ENCODE measurements at places on chromosomes 4 and X.

GRCh38 chr4:152690706-152691651, 11.2 kb upstream of the TMEM154 start:
- no peak for DNase-seq

GRCh38 chrX:2781698-2782097, 29.9 kb downstream of the XG start:
- DNase-seq = no peak

DNA sequence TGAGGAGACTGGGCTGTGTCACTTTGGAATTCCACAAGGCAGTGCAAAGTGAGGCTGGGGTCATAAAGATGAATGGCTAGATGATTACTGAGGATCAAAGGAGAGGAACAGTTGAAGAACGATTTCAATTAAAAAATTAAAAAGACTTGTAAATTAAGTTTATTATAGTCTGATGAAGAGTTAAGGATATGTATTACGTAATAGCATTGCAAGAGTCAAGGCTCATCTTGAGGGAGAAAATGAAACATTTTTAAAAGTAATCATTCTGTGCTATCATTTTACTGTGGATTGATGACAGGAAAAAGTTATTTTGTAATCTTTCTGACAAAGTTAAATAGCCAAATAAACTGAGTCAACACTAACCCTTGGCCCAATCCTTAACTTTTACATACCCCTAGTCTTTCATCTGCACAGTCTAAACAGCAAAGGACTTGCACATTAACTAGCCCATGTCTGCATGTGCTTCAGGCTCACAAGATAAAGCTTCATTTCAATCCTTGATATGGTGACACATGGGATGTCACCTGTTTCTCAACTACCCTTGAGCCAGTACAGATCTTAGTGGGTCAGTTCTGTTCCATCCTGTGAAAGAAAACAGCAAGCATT, 465.5 kb upstream of the CTSO start:
- DNase-seq = no peak

DNA sequence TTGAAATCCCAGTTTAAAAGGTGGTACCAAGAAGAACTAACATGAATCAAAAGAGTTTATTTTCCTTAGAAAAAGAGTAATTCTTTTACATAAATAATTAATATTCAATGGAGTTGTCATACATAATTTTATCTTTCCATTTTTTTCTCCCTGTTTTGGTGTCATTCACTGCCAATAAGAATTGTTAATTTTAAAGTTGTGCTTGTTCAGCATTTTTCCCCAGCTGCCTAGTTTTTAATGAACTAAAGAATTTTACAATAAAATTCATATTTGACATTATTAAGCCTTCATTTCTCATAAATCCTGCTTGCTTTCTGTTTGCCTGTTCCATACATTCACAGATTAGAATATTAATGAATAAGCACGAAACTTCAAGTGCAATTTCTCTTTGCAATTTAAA, 393.6 kb downstream of the GRXCR1 start:
- no peak for DNase-seq

GRCh38 chr4:120616-121015, 3.7 kb upstream of the ZNF718 start:
- no peak for DNase-seq

DNA sequence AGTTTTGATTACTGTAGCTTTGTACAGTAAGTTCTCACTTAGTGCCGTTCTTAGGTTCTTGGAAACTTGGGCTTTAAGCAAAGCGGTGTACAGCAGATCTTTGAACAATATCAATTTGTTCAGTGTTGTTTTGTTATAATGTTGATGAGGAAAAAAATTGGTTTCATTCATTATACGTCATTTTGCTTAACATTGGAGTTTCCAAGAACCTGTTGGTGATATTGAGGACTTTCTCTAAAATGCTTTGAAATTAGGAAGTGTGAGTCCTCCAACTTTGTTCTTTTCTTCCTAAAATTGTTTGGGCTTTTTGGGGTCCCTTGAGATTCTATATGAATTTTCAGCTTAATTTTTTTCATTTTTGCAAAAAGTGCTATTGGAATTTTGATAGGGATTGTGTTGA, 49.1 kb downstream of the STAG2 start:
- DNase-seq = no peak

- DNase-seq = peak; percentile 61
These were observed 1.0 kb downstream of the PDE5A start for GRCh38 chr4:119627267-119628255.

DNA sequence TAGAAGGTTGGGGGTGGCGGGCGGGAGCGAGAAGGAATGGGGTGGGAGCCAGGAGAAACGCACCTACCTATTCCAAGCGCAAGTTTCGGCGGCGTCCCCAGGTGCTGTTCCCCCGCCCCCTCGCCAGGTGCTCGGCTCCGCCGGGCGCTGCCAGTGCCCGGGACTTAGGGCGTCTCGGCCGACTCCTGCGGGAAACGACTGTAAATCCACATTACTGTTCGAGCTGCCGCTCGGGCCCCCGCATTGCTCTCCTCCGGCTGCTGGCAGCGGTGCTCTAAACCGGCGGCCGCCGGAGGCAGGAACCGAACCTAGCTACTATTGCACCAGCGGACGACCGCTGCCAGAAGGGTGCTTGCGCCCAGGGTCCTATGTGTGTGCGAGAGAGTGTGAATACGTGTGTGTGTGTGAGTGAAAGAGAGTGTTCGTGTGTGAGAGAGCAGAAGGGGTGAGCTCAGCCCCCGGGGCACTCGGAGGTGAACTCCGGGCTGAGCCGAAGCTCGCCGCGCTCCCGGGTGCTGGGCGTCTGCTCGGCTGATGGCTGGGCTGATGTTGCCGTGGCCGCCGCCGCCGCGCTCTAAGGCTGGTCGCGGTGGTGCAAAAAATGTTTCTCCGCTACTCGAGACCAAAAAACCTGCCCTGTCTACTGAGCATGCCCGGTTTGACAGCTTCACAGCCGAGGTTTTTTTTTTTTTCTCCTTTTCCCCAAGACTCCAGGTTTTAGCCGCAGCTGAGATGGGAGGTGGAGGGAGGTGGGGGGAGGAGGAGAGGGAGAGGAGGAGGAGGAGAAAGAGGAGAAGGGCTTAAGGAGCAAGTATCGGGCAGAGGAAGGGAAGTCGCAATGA, 115.7 kb upstream of the TEX13C start:
- DNase-seq = no peak

DNA sequence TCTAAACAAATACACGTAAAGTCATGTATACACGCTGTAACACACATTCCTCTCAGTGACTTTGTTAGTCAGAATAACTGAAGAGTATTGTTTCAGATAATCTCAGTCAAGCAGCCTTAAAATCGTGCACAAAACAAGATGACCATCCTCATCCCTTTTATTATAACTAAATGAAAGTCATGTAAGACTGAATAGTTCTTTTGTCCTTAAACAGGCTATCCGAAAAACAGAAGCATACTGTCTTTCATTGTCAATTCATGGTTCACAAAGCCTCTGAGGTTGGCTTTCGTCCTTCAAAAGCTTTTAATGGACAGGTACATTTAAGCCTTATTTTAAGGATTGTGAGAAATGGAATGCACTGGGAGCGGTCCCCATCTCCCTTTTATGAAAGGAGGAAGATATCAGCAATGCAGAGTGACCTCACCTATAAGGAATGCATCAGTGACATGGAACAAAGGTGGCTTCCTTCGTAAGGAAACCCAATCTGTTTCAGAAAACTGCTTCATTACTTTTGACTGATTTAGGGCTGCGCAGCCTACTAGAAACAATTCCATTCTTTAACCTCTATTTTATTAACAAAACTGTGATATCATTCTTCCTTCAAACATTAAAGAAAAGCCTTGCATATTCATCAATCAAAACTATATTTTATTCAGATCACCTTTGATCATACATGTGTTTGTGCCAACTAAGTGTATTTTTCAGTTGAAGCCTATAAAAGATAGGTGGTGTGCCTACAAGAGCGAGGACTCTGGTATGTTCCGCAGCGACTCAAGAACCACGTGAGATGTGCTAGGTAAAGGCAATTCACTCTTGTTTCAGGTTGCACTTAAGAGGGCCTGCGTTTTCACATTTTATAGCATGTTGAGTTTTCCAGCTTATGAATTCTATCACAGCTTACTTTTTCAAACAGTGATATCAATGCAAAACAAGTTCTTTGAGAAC, 19.2 kb downstream of the SH3RF1 start:
- no peak for DNase-seq

- no peak for DNase-seq
These were observed 7.7 kb upstream of the APBB2 start for GRCh38 chr4:41221850-41222645.

GRCh38 chrX:141405853-141406492, 163.7 kb upstream of the SPANXC start:
- DNase-seq = peak; percentile 88

DNA sequence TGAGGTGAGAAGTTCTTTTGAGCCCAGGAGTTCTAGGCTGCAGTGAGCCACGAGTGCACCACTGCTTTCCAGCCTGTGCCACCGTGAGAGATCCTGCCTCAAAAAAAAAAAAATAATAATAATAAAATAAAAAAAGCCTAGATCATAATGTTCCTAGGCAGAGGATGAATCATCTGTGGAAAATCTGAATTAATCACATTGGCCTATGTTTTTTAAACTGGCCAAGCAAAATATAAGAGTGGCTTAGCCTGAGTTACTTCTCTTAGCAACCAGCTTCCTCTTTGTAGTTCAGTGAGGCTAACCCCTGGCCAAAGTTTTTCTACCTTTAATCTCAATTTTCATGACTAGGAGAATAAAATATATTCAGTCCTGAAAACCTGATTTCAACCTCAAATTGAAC, 614.6 kb downstream of the PPP4R3C start:
- DNase-seq = no peak

DNA sequence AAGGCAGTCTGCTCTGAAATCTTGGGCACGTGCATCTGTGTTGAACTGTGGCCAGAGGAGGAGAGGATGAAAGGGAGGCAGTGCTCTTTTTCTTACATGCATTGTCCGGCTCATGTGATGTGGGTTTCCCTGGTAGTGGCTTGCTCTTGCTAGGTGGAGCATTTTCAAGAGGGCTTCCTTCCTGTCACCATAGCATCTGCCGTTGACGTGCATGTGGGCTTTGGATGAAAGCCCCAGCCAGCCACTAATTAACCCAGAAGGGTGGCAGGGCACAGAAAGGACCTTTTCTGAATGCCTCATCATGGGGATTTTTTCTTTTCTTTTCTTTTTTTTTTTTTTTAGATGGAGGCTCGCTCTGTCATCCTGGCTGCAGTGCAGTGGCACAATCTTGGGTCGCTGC, 121.3 kb downstream of the GPR143 start:
- DNase-seq = no peak

DNA sequence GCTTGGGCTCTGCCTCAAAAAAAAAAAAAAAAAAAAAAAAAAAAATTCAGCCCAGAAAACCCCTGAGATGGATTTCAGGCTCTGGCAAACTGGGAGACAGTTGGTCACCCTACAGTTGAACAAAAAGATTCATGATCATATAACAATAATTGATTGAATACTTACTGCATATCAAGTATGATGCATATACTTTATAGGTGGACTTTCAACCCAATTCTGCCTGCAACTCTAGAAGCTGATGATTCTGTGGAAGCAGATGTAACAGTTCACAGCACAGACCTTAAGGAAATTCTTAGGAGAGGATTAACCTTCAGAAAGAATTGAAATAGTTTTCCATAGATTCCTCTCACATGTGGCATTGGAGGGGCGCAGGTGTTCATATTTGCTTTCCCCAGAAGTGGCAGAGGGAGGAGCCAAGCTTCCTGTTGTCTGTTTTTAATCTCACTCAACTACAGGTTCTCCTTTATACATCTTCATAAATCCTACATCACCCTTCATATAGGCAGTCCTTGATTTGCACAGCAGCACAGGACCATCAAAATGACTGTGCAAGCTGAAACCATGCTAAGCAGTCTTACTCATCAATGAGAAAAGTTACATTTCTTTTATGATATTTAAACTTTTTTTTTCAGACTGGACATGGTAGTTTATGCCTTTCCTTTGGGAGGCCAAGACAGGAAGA, 149.4 kb upstream of the KLF3 start:
- DNase-seq = no peak

DNA sequence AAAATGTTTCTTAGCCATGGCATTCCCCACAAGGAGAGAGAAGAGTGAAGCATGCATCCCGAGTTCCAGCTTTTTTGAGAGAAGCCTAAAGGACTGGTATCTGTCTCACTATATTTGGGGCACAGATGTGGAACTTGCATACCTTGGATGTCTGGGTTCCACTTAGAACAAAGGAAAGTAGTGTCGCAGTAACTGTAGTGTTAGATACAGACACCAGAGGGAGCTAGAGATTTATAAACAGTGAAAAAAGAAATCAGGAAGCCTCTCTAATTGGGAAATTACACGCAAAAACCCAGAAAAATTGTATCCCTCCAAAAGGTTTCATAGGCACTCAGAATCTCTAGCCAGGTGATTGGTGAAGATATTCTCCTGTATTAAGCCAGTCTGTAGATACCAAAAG, 34.4 kb downstream of the AGTR2 start:
- peak; percentile 52 for DNase-seq

- DNase-seq = no peak
These were observed 56.9 kb downstream of the OPHN1 start for GRCh38 chrX:68376373-68376772.

DNA sequence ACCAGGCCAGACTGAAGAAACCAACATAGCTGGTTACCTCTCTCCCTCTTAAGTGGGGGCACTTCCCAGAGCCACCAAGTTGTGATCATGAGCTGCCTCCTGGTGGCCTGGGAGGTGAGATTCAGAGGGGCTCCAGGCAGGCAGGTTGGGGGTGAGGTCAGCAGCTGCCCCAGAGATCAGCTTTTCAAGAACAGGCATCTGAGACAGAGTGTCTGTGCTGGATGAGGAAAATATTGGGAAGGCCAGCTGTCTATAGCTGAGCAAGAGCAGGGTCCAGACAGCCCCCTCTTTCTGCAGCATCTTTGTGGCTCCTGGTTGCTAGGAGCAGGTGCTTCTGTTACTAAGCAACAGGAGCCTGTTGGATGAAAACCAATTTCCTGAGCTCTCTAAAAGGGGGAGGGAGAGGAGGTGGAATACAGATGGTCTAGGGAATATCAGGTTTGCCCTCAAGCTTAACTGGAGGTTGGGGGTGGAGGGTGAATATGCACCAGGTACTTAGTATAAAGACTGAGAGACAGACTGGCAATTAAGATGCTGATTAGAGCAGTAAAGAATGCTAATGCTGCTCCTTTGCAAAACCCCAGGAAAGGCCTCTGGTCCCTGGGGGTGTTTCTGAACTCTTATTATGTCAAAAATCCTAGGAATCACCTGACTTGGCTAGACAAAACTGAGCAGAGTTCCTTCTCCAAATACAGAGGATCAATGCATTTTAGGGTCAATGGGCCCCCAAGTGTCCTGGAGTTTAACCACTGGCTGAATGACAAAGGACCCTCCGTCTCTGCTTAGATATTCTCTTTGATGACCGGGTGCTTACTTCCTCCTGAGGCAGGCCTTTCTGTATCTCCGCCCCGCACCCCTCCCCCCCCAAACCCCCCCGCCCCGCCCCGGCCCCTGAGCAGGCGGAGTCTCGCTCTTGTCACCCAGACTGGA, 21.4 kb downstream of the ZCCHC13 start:
- no peak for DNase-seq
